Activated CD4-positive, alpha-beta memory T cell treated with anti-CD3 and anti-CD28 coated beads, Interleukin-2, amount 10 ng/mL, durations not matched to agents 7 days and 5 days (primary cell): ENCODE measurements at places on chromosomes 12 and 14. TPM values are rescaled to one million over a fixed set of nuclear protein-coding genes. Genes with fewer than 3 reads are reported as not detected.

Gene DEGS2
- total RNA-seq = 0.20 TPM

Gene CD163L1
- not detected for total RNA-seq

Gene TAS2R19
- 1.1 TPM for total RNA-seq

Gene EFS
- not detected for total RNA-seq

Gene MVK
- total RNA-seq = 26.3 TPM

Gene MON2
- total RNA-seq = 42.0 TPM

- no peak overlapping the region for H3K27ac ChIP-seq
- no peaks in the 10 kb centered on the region for H3K36me3 ChIP-seq
- H3K27me3 ChIP-seq = peaks cover 23% of the 10 kb centered on the region
- H3K4me3 ChIP-seq = no peak overlapping the region
Measured at GRCh38 chr14:75318353-75318752, 39.7 kb downstream of the FOS start.

DNA sequence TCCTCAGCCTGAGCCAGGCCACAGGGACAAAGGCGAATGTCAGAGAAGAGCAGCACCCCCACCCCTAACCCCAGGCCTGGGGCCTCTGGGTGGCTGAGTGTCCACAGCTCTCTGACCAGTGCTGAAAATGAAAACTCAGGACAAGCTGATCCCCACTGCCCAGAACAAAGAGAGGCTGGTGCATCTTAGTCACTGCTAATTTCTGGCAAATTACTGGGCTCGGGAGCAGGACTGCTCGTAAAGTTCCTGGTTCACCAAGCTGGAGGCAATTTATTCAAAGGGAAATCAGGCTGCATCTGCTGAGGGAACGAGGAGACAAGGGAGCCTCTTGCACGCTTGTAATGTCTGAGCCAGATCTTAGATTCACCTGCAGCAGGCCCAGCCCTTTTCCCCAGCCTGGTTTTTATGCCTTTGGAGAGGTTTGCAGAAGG lies 43.2 kb downstream of the CALM1 start:
- no peaks in the 10 kb centered on the region for H3K36me3 ChIP-seq
- no peak overlapping the region for H3K4me3 ChIP-seq
- H3K27me3 ChIP-seq = peaks cover 4% of the 10 kb centered on the region
- H3K4me1 ChIP-seq = no peaks in the 10 kb centered on the region

GRCh38 chr14:34425095-34425851 lies 36.8 kb downstream of the SPTSSA start:
- DNase-seq = no peak
- no peaks in the 10 kb centered on the region for H3K36me3 ChIP-seq
- no peak overlapping the region for H3K27ac ChIP-seq
- no peak overlapping the region for H3K4me3 ChIP-seq
- H3K4me1 ChIP-seq = no peaks in the 10 kb centered on the region

GRCh38 chr12:107317751-107318555 lies 224.6 kb upstream of the CRY1 start:
- H3K4me3 ChIP-seq = peak overlapping the region; percentile 76
- peaks cover 29% of the 10 kb centered on the region for H3K4me1 ChIP-seq
- peak; percentile 91 for DNase-seq
- peaks cover 31% of the 10 kb centered on the region for H3K27me3 ChIP-seq

DNA sequence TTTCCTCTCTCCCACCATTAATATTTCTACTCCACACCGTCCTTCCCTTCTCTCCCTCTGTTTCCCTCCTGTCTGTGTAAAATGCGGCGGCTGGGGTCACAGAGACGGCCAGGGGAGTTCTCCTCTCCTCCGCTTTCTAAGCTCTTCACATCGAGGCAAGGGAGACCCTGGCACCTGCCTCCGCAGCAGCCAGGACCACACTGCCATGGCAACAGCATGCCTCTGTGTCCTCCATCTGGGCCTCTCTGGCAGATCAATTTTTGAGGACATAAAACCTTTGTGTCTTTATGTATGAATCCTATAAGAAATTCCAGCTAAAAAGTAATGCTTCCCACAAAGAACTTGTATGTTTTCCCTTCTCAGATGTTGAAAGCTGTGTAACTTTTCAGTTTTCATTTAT lies 41.4 kb downstream of the DYRK4 start:
- no peak overlapping the region for H3K4me3 ChIP-seq
- H3K27me3 ChIP-seq = peaks cover 20% of the 10 kb centered on the region
- peaks cover 12% of the 10 kb centered on the region for H3K4me1 ChIP-seq
- H3K27ac ChIP-seq = no peak overlapping the region
- H3K36me3 ChIP-seq = peaks cover 2% of the 10 kb centered on the region

- H3K27me3 ChIP-seq = peaks cover 23% of the 10 kb centered on the region
- H3K4me3 ChIP-seq = no peak overlapping the region
- H3K4me1 ChIP-seq = peaks cover 17% of the 10 kb centered on the region
Measured at GRCh38 chr12:98408681-98409080, 106.7 kb upstream of the TMPO start.

GRCh38 chr14:76089575-76089974 lies 62.1 kb upstream of the GPATCH2L start:
- DNase-seq = no peak
- H3K27me3 ChIP-seq = peaks cover 1% of the 10 kb centered on the region
- H3K4me1 ChIP-seq = no peaks in the 10 kb centered on the region
- H3K4me3 ChIP-seq = no peak overlapping the region

GRCh38 chr14:69105326-69105725 lies 47.6 kb downstream of the DCAF5 start:
- H3K27ac ChIP-seq = no peak overlapping the region
- peaks cover 13% of the 10 kb centered on the region for H3K4me1 ChIP-seq
- no peak for DNase-seq
- H3K36me3 ChIP-seq = peaks cover 15% of the 10 kb centered on the region
- H3K27me3 ChIP-seq = no peaks in the 10 kb centered on the region

DNA sequence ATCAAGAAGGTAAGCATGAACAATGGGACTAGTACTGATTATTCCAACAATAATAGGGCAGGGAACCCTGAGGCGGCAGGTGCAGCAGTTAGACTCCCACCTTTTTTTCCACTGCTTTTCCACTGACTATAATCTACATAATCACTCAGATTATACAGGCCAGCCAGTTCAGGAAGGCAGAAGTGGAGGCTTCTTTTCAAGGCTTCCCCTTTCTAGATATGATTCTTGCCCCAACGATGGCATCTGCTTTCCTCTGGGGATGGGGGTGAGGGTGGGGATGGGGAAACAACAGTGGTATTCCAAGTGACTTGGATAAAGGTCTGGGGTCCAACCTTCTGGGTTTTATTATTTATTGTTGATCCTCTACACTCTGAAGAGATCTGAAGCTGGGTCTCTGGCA lies 331 bp downstream of the NCKAP1L start:
- no peak for DNase-seq
- peaks cover 42% of the 10 kb centered on the region for H3K36me3 ChIP-seq

DNA sequence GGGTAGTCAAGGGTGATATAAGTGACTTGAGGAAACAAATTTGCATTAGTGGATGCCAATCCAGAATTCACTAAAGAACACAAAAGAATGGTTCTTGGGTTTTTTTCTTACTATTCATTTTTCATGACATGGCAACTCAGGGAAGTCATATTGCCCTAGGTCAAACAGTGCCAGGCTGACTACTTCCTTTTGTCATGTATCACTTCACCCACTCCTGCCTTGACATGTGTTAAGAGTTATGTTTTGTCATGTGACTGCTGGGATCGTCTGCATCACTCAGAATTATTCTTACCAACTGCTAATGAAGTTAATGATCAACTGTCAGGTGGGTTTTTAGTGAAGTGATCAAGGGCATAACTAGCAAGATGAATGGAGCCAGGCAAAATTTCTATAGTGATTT lies 74.2 kb downstream of the PRORP start:
- H3K27me3 ChIP-seq = no peaks in the 10 kb centered on the region
- peaks cover 33% of the 10 kb centered on the region for H3K36me3 ChIP-seq
- peaks cover 29% of the 10 kb centered on the region for H3K4me1 ChIP-seq
- no peak overlapping the region for H3K4me3 ChIP-seq
- no peak for DNase-seq
- peak overlapping the region; percentile 29 for H3K27ac ChIP-seq

DNA sequence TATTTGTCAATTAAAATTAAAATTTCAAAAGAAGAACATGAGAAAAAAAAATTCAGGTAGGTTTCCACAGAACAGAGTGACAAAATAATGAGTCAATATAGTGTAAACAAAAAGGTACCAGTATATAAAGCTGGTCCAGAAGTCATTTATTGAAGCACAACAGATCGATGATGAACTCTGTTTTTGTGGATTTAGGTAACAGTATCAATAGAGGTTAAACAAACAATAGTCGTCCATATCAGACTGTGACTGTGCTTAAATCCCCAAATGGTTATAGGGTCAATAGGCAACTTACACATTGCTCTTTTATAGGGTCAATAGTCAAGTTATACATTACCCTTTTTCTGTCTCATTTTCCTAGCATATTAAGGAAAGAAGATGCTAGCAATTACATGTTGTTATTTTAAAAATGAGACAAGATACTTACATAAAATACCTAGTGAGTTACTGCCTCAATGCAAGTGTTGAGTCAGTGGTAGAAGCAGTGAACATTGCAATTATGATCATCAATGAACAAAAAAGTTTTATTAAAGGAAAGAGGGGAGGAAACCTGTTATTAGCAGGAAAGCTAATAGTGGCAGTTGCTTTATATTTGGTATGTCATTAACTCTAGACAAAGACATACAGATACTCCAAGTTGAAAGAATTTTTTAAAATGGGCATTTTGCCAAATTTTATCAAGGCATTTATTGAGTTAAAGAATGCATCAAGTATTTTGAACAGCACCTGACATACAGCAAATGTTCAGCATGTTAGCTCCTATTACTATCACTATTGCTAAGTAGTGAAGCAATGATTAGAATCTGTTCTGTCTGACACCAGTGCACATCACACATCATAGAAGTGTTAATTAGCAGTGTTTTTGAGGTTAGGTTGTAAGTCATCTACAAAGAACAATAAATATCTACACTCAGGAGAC lies 102.9 kb downstream of the CCER1 start:
- no peak overlapping the region for H3K27ac ChIP-seq
- no peaks in the 10 kb centered on the region for H3K27me3 ChIP-seq
- DNase-seq = no peak
- no peak overlapping the region for H3K4me3 ChIP-seq
- no peaks in the 10 kb centered on the region for H3K4me1 ChIP-seq

DNA sequence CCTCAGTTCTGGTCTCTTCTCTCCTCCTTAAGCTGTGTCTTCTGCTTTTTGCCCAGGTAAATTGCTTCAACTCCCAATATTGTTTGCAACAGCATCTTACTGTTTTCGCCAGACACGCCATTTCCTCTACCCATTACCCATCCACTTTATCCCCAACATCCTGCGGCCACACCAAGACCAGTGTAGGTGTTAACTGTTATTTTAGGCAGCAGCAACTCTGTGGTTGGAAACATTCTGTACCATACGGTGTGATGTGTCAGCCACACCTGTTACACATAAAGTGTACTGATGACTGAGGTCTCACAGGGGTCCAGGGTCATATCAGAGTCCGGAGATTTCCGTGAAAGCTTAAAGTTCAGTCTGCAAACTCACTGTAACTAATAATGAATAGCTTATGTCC lies 21.8 kb upstream of the KLRD1 start:
- peak; percentile 22 for DNase-seq
- peaks cover 9% of the 10 kb centered on the region for H3K4me1 ChIP-seq
- H3K36me3 ChIP-seq = no peaks in the 10 kb centered on the region
- no peak overlapping the region for H3K27ac ChIP-seq
- H3K4me3 ChIP-seq = no peak overlapping the region

GRCh38 chr14:90406384-90406798 lies 9.6 kb downstream of the CALM1 start:
- no peaks in the 10 kb centered on the region for H3K27me3 ChIP-seq
- H3K27ac ChIP-seq = no peak overlapping the region
- DNase-seq = peak; percentile 8
- H3K4me1 ChIP-seq = peaks cover 41% of the 10 kb centered on the region

GRCh38 chr12:3261782-3262359 lies 184.7 kb downstream of the TSPAN9 start:
- no peaks in the 10 kb centered on the region for H3K36me3 ChIP-seq
- no peak overlapping the region for H3K27ac ChIP-seq
- no peaks in the 10 kb centered on the region for H3K27me3 ChIP-seq

DNA sequence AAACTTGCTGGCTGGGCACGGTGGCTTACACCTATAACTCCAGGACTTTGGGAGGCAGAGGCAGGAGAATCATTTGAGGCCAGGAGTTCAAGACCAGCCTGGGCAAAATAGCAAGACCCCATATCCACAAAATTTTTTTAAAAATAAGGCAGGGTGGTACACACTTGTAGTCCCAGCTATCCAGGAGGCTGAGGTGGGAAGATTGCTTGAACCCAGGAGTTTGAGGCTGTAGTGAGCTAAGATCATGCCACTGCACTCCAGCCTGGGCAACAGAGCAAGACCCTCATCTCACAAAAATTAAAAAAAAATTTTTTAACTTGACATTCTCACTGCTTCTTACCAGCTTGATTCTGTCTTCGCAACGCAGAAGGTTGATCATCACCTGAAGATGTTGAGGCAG lies 39.5 kb downstream of the SSH1 start:
- no peak overlapping the region for H3K27ac ChIP-seq
- peaks cover 27% of the 10 kb centered on the region for H3K4me1 ChIP-seq
- no peak overlapping the region for H3K4me3 ChIP-seq
- no peak for DNase-seq
- H3K27me3 ChIP-seq = no peaks in the 10 kb centered on the region
